Left colon (tissue), 2 donors: ENCODE measurements at places on chromosomes 12 and 14. TPM values are rescaled to one million over a fixed set of nuclear protein-coding genes. Genes with fewer than 3 reads are reported as not detected.
A peak's percentile ranks its signal among the peaks of the same experiment; 100 is the strongest.

The ZNF664 gene
- total RNA-seq, result 111 TPM

- no peak for DNase-seq
Measured at GRCh38 chr12:104792570-104792969, 165.5 kb downstream of the SLC41A2 start.

- no peak for DNase-seq
Measured at GRCh38 chr14:55384536-55384935, 27.1 kb downstream of the ATG14 start.

GRCh38 chr12:49984476-49985359 lies 12.0 kb downstream of the AQP6 start:
- DNase-seq, result no peak

The TPH2 gene
- total RNA-seq, result not detected

The SCAF11 gene
- total RNA-seq, result 103 TPM

- no peak for DNase-seq
Measured at GRCh38 chr14:104212206-104213095, 74.1 kb downstream of the KIF26A start.

DNA sequence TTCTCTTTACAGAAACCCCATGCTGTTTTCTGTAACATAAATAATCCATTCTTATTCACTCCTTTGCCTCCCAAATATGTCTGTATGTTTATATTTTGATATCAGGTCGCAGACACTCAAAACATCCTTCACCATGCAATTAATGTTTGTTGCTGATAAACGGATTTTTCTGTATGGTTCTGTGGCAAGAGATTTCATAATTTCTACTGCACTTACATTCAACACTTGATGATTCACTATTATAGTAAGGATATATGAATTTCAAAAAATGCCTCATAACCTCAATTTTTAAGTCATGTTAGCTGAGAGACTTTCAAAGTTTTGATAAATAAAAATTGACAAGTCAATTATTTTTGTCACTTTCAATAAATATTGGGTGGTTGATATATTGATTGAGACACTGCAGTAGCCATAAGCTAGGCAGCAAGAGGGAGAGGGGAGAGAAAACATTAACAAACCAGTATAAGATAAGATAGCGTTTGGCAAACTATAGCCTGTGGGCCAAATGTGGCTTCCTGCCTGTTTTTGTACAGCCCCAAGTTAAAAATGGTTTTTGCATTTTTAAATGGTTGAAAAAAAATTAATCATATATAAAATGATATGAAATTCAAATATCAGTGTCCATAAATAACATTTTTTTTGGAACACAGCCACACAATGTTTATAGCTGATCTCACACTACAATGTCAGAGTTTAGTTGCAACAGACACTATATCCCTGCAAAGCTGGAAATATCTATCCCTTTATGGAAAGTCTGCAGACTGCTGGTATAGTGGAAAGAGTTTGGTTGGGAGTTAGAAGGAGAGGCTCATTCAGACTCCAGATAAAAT lies 18.3 kb downstream of the ALDH6A1 start:
- no peak for DNase-seq

DNA sequence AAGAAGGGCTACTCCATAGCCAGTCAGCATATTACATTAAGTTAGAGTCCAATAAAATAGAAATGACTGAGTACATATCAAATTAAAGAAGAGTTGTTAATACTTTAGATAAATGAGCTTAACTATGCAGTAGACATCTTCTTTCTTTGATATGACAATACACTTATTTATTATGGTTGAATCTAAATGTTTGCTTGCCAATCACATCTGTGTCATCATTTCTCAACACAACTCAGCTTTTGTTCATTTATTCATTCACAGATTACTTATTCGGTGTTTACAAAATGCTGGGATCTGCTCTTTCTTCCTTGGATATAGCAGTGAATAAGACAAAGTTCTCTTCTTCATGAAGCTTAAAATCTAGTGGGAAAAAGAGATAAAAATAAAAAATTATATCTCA lies 614.6 kb upstream of the ATP2B1 start:
- DNase-seq, result no peak

GRCh38 chr14:46651526-46652144 lies at the start of gene RPL10L:
Gene RPL10L, minus strand, starts transcription at chr14:46651781. Its CDS starts 45 bp downstream, at chr14:46651736.
- no peak for DNase-seq

DNA sequence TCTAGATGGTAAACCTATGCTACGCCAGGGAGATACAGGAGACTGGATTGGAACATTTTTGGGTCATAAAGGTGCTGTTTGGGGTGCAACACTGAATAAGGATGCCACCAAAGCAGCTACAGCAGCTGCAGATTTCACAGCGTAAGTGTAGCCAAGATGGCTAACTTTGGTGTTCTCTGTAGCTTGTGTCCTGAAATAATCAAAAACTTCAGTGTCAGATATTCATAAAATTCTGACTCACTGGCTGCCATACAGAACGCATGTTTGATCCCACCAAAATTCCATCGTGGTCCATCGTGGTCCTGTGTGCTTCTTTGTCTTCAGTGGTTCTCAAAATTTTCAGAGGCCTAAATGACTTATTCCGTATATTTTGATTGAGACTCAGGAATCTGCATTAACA lies 1.3 kb downstream of the STRAP start:
- DNase-seq, result no peak

- no peak for DNase-seq
Measured at GRCh38 chr14:57632649-57633048, 139.0 kb upstream of the CCDC198 start.

The EMP1 gene
- total RNA-seq, result 1,135 TPM

GRCh38 chr12:67681105-67681778 lies 32.7 kb downstream of the DYRK2 start:
- no peak for DNase-seq

- DNase-seq, result no peak
Measured at GRCh38 chr12:7096979-7097378, 4.7 kb upstream of the C1R start.

DNA sequence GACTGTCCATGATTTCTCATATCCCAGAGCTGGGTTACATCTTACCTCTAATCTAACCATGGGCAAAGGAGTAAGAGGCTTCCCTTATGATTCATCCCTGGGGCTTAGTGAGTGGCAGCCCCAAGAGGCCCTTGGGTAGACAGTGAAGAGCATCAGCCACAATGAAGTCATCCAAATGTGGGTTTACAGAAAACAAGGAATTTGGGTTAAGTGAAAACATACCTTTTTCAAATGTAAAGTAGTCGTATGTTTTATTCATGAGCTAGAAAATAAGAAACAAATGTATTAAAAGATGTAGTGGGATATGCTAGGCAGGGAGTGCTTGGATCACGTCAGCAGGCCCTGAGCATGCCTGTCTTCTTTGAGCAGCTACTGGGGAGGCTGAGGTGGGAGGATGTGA lies 54.0 kb upstream of the ELK3 start:
- DNase-seq, result no peak

The NEUROD4 gene
- not detected for total RNA-seq

DNA sequence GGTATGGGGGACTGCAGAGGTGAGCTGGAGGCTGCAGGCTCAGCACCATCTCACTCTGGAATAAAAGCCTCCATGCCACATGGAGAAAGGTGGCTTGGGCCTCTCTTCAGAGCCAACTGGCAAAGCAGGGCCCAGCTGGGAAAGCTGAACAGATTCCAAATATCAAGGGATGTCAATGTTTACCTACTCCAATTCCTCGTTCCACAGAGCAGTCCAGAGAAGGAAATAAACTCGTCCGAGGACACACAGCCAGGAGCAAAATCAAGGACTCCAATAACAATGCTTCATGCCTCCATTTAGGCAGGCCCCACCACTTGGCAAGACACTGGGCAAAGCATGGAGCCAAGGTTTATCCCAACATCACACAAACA lies 36.3 kb upstream of the PNMA1 start:
- DNase-seq, result peak; percentile 24

GRCh38 chr12:57046947-57047890 lies 2.7 kb downstream of the MYO1A start:
- no peak for DNase-seq

The CELA1 gene
- total RNA-seq, result not detected

GRCh38 chr14:76375947-76376404 lies at the start of gene ESRRB:
Gene ESRRB, plus strand, starts transcription at chr14:76376137. Its CDS starts 265 bp downstream, at chr14:76376402.
- DNase-seq, result no peak

DNA sequence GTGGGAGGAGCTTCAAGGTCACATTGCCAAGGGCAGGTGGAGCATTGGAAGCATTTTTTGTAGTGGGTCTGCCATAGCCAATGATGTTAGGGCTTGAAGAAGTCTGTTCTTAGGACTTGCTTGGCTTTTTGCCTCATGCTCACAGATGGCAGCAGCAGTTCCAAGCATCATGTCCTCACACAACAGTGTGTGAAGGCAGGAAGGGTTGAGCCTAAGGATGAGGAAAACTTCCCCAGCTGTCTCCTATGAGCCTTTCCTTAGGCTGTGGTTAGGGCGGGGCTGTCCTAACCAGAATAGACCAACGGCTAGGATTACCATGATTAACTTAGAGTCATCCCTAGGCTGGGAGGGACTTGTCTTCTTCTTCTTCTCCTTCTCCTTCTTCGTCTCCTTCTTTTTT lies 76.2 kb upstream of the KCNA1 start:
- no peak for DNase-seq

The CLEC1B gene
- total RNA-seq, result not detected

- DNase-seq, result no peak
Measured at GRCh38 chr12:45034861-45035265, 16.0 kb downstream of the DBX2 start.

The C1RL gene
- 52.7 TPM for total RNA-seq

DNA sequence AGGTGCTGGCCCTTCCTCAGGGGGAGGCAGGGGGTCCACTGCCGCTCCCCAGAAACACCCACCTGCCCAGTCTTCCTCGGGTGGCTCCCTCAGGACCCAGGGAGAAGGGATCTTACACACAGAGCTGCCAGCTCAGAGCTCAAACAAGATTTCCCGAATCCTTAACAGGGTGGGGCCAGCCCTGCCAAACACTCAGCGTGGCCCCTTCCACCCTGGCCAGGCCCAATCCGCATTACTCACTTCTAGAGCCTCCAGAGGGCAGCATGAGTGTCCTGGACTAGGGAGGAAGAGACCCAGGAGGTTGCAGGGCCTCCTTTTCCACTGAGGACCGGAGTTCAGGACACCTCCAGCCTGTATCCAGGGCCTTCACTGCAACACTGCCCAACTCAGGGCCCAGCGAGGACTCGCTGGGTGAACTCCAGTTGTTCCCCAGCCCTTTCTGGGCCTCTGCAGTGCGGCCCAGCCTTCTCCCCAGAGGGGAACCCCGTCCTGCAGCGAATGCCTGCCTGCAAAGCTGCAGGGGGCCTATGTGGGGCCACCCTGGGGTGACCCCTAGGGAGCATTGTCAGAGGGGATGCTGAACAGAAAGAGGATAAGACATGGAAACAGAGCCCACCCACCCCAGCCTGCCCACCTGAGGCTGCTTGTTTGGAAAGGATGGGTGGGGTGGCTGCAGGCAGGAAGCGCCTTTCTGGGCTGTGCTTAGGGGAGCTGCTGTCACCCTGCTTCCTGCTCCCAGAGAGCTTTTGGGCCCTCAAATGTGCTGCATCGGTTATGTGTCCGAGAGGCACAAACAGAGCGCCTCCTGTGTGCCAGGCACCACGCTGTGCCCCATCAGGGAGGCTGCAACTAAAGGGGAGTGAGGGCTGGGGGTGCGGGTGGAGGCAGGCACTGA lies 43.8 kb downstream of the CCNK start:
- no peak for DNase-seq

DNA sequence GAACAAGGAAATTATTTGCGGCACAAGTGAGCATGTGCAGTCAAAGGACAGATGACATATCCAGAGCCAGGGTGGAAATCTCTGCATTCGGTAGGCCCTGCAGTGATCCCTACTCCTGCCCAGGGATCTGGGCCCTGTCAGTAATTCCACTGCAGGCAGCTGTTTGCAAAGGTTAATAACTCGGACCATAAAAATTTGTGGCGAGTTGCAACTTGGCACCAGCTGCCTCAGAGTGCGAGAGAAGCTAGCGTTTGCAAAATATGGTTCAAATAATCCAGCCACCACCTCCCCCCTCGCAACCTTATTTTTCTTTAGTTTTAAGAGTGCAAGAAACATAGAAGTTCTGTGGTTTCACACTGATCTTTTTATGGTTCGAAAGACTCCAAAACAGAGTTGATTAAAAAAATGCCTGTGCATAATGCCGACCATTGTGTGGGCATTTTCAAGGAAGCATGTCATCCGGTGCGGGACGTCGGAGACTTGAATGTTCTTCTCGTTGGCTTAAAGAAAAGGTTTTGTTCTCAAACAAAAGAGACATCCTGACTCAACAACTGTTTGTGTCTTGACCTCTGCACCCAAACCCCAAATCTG lies 224.5 kb downstream of the BCL11B start:
- DNase-seq, result no peak

DNA sequence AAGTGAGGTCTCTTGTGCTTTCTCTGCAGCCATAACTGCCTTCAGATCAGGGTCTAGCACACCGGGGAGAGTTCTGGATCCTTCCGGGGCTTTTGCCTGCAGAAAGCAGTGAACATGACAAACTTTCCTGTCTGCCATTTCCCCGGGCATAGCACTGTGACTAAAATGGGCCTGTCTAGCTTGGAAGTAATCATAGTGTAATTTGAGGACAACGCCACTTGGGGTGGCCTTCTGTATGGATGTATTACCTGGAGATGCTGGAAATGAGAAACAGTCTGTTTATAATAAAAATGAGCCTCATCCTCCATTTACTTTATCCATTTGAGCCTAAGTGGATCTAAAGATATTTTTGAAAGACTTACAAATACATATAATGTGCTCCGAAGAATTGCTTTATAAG lies 453.7 kb downstream of the VRK1 start:
- no peak for DNase-seq

The FBRSL1 gene
- total RNA-seq, result 82.6 TPM

GRCh38 chr12:80291108-80291754 lies 152.8 kb upstream of the PTPRQ start:
- DNase-seq, result no peak

The ASCL1 gene
- 0.47 TPM for total RNA-seq

GRCh38 chr14:30162066-30162465 lies 234.4 kb upstream of the PRKD1 start:
- no peak for DNase-seq
